ENCODE measurements at places on chromosomes 1 and 21.
A peak's percentile ranks its signal among the peaks of the same experiment; 100 is the strongest.

GRCh38 chr1:1129381-1129821, 13.5 kb upstream of the C1orf159 start:
- no peak for DNase-seq

DNA sequence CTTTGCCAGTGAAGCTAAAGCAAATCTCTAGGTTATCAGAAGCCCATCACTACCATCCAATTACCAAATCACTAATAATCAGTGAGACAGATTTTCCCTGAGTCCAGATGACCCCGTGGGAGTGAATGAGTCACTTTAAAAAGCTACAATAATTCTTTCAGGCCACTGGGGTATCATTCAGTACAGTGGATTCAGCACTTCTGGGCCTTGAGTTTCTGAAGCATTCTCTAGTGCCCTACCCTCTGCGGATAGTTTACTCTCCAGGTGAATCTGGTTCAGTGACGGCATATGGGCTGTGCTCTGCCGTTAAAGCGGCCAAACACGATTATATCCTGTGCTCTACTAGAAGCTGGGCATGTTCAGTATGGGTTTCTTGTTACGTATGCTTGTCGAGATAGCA, 26.1 kb downstream of the NR5A2 start:
- peak; percentile 38 for DNase-seq

DNA sequence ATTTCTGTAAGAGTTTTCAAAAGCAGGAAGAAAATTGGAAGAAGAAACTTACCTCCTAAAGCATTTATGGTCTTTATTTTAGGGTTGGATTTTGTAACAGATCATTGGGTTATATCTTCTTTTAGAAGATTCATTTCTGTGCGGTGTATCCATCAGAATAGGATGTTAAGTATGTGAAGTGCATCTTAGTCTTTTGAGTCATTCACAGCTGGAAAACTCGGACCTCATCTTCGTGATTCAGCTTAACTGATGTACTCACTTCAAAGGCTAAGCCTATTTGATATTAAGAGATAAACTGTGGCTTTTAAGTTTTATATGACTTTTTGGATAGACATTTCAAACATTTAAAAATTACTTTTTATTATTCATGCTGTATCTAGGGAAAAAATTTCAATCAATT, 56.3 kb downstream of the GIPC2 start:
- peak; percentile 93 for DNase-seq

DNA sequence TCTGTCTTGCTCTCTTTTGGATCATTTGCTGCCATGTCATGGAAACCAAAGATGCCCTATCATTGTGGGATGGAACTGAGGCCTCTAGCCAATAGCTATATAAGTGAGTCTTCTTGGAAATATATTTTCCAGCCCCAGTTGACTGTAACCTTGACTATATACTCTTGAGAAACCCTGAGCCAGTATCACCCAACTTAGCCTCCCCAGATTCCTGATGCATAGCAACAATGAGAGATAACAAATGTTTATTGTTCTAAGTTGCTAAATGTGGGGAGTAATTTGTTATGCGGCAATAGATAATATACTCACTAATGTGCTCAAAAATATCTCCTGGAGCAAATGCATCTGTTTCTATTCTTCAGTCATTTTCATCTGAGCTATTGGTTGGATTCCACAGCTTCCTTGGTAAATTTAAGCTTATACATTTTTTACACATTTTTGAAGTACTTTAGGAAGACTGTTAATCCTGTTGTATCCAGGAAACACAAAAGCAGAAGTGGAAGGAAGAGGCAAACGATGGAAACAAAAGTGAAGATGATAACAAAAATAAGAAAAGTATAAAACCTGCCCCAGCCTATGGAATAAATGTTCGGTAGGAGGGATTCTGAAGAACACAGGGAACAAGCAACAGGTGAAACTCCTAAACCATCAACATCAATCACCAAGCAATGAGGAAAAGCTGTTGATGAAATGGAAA, 6.3 kb upstream of the SRRM1 start:
- DNase-seq: no peak

DNA sequence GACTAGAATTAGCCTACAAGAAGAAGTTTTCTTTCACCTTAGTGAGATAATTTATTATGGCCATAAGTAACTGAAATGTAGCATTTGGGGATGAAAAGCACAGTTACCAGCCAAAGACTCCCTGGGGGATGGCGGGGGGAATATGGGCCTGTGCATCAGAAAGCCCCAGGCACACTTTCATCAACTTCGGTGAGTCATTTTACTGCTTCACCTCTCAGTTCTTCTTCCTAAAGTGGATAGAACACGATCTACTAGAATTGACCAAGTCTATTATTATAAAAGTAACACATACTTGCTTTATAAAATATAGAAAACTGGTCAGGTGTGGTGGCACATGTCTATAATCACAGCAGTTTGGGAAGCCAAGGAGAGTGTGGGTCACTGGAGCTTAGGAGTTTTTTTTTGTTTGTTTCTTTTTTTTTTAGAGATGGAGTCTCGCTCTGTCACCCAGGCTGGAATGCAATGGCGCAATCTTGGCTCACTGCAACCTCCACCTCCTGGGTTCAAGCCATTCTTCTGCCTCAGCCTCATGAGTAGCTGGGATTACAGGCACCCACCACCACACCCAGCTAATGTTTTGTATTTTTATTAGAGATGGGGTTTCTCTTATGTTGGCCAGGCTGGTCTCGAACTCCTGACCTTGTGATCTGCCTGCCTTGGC, 141.8 kb downstream of the ZZZ3 start:
- peak; percentile 90 for DNase-seq

DNA sequence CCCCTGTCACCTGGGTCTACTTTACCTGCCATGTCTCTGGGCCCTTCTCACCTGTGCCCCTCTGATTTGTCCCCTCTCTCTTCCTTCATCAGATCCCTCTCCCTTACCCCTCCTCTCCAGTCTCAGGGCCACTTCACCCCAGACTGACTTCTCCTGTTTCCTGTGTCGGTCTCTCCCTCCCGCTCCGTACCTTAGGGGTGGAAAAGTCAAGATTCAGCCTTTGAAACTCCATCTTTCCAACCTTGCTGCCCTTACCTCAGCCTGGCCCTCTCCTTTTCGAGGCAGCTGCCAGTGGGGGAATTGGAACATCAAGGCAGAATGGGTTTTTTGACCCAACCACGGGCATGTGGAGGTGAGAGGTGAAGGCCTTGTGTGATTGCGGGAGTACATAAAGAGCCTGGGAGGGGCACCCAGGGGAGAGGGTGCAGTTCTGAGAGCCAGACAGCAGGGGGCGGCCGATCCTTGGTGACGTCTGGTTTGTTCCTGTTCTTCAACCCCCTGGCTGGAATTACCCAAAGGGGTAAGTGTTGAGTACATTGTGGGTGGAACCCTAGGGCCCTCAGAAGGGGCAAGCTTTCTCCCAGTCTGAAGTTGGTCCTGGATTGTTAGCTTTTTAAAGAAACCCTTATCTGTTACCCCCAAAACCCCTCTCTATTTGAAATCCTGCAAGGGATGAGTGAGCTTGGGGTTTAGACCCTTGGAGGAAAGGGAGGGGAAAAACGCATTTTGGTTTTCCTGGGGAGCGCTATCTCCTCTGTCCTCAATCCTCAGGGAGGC, 12.3 kb upstream of the DMBX1 start:
- peak; percentile 73 for DNase-seq

DNA sequence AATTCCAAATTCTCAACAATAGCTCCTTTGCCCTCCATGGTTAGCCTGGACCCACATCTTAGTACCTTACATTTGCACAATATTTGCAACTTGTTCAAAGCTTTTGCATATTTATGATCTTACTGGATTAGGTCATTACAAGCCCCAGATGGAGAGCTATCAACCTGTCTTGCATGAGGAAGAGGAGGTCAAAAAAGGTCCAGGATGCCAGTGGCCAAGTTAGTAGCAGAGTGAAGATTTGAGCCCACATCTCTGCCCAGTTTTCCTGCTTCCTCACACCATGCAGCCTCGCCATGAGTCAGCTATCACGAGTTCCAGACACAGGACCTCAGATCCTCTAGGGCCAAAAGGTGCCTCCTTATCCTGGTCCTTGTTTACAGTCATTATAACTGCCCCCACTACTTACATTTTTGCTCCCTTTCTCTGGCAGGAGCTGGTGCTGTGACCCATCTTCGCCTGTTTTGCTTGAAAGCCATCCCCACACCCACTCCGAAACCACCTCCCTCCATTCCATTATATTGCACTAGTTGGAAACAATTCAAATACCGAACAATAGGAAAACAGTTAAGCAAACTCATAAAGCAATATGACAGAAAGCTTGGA, 5.0 kb upstream of the AHCYL1 start:
- DNase-seq: peak; percentile 88

GRCh38 chr1:34787461-34788420, 5.1 kb upstream of the GJA4 start:
- peak; percentile 52 for DNase-seq

DNA sequence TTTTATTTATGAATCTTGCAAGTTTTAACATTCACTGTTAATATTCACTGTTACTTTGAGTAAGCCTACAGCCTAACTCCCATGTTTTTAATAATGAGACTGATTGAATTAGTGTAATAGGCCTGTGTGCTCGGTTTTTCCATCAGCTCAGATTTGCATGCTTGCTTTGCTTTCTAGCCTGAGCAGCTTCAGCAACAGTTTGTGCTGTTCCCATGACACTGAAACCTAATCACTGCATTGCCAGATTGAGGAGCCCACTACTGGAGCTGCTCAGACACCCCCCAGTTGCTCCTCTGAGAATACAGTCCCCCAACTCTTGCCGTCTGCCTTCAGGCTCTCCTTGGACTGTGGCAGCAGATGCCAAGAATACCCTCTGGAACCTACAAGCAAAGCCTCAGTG, 695.4 kb downstream of the BRINP3 start:
- no peak for DNase-seq
